ENCODE measurements at places on chromosomes 2 and 18.

GRCh38 chr2:66962716-66963115 lies 434.4 kb upstream of the ETAA1 start:
- no peak for DNase-seq

DNA sequence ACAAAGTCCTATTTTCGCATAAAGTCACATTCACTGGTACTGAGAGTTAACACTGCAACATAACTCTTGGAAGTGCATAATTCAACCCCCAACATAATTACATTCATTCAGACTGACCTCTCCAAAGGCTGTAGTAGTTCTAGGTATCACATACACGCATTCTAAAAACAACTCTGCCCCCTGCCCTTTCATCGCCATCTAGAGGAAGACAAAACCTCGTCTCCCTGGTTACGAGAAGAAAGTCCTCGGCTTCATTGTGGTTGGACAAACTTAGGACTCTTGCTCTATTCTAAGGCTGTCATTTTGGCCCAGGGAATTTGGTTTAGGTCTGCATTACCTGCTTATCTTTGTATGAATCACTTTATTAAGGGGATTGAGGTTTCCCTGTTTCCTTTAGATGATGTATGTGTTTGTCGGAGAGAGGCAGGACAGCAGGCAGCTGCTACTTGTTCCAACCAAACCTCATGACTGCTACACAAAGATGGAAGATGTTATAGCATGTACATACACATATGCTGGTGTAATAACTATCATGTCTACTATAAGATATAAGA lies 215.4 kb upstream of the NRXN1 start:
- DNase-seq: no peak

- DNase-seq: no peak
Observed at GRCh38 chr2:152099367-152100050, 665 bp upstream of the CACNB4 start.

GRCh38 chr2:202762556-202762955 lies 109.0 kb downstream of the ICA1L start:
- DNase-seq: peak; percentile 19

DNA sequence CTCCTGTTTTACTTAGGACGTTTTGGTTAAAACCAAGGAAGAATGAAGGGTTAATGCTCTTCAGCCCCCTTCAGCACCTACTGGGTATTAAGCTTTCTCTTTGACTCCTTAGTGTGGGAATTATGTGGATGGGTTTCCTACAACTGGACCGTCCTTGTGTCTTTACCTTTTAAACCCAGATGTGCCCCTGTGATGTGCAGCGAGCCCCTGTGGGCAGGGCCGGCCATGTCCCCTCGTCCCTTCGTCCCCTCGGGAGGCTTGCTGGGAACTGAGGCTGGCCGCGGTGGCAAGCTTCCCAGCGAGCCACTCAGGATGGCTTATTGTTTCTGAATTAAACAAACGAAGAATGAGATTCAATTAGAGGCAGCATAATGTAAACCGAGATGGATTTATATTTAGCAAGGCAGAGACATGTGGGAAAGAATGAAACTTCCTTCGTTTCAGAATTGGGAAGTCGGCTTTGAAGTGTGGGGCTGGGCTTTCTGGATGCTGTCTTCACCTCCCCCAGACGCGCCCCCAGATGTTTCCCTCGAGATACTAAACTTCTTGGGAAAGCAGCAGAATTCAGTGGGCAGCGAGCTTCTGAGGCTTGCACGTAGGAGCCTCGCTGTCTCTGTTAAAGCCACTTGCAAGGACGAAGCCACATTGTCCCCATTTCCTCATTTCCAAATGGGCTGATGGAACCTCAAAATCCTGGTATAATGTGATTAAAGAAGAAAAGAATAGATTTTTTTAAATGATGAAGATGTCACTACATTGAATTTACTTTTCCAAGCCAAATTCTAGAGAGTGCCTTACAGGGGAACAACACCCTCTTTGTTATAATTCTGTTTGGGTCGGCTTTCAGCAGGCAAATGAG lies 146.0 kb downstream of the VAPA start:
- DNase-seq: no peak

GRCh38 chr18:28972333-28972907 lies 795.5 kb upstream of the CDH2 start:
- no peak for DNase-seq

DNA sequence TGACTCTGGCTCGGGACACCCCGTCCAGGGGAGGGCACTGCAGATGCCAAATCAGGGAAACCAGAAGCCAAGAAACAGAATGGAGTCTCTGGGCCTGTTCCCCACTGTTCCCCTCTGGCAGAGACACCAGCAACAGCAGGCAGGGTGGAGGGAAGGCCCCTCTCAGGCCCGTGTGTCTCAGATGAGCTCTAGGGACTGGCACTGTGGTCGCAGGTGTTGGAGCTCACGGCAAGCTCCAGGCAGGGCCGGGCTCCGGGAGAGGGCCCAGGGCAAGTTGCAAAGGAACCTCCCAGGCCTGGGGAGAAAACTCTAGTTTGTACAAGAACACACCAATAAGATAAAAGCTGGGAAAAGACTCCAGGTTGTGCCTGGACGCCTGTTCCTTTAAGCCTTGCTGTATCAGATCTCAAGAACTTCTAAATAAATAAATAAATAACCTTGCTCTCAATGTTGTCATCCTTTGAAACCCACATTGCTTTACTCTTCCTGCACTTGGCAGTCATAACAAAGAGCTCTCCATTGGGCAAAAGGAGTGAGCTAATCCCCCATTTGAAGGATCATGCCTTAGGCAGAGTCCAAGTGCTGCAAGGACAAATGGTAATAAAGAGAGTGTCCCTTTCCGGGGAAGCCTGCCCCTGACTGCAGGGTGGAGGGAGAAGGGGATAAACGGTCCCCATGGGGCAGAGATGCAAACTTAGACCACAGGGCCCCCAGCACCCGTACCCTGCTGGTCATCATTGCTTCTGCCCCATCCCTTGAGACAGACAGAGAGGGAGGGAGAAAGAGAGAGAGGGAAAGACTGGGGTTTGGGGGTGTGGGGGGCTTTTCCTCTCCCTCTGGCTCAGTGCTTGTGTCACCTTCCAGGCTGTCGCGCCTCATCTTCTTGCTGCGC lies 33.3 kb downstream of the CNGA3 start:
- DNase-seq: no peak

DNA sequence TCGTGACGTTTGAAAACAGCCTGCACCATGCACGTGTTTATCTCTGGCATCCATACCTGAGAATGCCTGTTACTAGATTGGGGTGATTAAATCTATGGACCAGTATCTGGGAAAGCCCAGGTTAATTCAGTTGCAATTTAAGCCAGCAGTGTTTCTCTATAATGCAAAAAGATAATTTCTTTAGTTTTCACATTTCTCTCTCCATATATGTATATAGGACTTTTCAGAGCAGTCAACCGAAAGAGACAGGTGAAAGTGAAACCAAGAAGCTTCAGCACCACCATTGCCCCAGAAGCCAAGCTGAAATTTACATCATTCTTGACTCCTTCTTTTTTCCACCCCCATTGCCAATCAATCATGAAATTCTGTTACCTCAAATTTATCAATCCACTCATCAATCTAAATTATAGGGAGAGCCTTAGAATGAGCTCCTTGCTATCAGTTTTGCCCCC lies 2.7 kb upstream of the LRP2 start:
- DNase-seq: peak; percentile 23

DNA sequence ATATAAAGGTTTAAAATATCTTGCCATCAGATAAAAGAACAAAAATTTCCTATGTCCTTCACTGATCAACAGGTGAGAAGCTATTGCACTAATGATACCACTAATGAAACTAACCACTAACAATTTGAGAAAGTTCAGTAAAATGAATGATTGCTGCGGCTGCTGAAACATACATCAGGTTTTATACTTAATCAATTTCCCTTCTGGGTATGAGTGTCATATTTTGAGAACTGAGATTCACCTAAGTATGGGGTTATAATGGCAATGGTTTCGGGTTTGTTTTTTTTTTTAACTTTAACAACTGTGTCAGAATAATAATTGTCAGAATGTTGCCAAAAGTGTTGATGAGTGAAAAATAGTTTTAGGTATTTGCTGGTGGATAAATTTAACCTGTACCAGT lies 151.3 kb upstream of the SLC39A10 start:
- no peak for DNase-seq

GRCh38 chr2:46974659-46975058 lies 59.1 kb upstream of the MCFD2 start:
- no peak for DNase-seq

DNA sequence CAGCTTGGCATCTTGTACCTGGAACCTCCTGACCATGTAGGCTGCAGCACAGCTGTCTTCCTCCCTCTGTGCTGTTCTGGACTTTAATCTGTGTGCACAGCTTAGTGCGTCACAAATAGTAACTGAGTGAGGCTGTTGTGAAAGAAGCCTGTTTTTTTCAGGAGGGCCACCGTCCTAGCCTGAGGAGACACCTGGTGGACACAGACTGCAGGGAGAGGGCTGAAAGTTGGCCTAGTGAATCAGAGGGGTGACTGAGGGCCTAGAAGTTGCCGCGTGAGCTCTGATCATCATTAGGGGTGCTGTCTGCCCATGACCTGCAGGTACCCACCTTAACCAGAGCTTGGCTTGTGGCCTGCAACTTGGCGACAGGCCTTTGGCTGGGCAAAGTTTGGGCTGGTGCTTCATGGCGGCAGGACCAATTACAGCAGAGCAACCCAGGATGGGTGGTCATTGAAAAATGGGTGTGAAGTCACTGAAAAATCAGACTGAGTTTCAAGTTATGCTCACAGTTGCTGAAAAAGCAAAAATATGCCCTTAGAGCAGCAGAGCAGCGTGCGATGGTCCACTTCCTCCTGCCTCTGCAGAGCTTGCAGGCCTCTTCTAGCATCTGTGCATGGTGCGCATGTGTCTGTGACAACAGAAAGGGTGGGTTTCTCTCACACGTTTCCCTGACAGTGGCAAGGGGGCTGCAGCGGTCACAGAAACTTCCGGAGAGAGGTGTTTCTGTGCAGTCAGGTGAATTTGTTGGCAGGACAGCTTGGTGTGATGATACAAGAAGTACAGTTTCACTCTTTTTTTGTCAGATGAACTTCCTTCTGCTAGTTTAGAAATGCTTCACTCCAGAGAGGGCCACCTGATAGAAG lies 9.6 kb downstream of the GDF7 start:
- no peak for DNase-seq

DNA sequence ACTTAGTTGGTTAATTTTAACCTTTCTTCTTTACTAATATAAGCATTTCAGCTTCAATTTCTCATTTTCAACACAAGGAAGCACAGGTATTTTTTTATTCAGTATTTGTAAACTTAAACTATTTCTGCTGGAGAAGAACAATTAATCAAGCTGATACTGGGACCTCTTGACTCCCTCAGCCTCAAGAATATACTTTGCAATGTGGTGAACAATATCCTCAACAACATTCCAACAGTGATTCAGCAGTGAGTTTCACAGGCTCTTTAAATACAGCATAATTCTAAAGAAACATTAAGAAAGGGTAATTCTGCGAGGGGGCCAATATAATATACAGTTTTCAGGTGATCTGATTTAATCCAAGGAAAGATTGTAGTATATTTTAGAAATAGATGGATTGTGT lies 10.0 kb downstream of the RAPGEF4 start:
- no peak for DNase-seq

- DNase-seq: no peak
Observed at GRCh38 chr2:103887625-103888024, 966.3 kb upstream of the POU3F3 start.

- DNase-seq: no peak
Observed at GRCh38 chr2:159129269-159129668, 157.2 kb downstream of the WDSUB1 start.

- DNase-seq: no peak
Observed at GRCh38 chr2:189134485-189134884, 45.1 kb downstream of the COL5A2 start.

DNA sequence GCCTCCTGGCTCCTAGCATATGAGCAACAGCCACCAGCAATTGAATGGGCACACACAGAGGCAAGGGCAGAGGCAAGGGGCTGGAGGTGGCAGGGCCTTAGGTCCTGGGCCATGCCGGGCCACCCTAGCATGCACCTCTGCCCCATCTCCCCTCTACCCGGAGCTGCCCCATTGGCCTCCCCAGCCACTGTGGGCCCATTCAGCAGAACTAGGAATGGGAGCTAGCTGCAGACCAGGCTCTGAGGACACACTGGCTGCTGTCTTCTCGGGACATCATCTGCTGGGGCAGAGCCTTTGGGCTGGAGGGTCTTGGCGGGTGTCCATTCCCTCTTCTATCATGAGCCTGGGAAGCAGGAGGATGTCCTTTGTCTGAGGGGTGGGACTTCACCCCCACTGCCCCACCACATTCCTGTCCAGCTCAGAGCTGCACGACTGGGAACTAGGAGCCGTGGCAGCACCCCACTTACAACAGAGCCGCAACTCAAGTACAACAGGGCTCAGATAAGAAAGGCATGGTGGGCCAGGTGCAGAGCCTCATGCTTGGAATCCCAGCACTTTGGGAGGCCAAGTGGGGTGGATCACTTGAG lies 800 bp downstream of the VIL1 start:
- DNase-seq: no peak

GRCh38 chr2:8682719-8683667 lies 1.1 kb downstream of the ID2 start:
- peak; percentile 44 for DNase-seq

- DNase-seq: no peak
Observed at GRCh38 chr2:113181258-113182051, 7.7 kb downstream of the PSD4 start.

DNA sequence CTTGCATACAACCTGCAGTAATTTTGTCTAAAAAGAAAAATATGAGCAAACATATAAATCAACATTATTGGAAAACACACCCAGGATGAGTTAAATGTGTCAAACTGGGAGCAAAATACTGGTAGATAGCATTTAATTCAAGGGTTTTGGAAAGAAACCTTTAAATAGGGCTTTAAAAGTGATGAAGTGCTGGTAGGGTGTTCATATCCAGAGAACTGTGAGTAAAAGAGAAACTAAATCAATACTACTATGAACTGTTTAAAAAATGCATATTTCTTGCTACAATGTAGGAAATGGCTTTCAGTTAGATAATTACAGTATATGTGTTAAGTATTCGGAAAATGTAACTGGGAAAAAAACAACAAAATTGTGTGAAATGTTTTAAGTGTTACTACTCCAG lies 117.8 kb downstream of the ATAD2B start:
- DNase-seq: no peak

GRCh38 chr2:85958731-85959130 lies 69.9 kb upstream of the ST3GAL5 start:
- no peak for DNase-seq

DNA sequence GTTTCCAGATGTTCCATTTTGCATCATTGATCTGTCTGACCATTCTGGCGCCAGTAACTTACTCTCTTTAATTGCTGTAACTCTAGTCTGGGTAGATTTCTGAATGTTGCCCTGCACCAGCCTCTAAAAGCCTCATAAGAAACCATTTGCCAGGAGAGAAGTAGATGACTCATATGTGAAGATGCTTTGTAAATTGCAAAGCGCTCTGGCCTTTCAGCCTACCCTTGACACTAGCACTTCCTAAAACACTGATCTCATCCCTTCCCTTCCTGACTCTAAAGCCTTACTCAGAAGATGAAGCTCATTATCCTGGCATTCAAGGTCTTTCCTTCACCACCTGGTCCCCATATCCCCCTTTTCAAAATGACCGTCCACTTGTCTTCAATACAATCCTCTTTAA lies 193.2 kb upstream of the MEX3C start:
- no peak for DNase-seq

- DNase-seq: no peak
Observed at GRCh38 chr2:150063432-150063889, 424.0 kb downstream of the RND3 start.

Measured in CD4-positive, alpha-beta T cell treated with Interleukin-12 subunit alpha and Interleukin-12 subunit beta, for 1 hour (primary cell).